ENCODE measurements at places on chromosomes 13 and 19.

- no peak for DNase-seq
These were observed 340.0 kb downstream of the DNAJC15 start for GRCh38 chr13:43363156-43363953.

- no peak for DNase-seq
These were observed 1.1 kb downstream of the RBM26 start for GRCh38 chr13:79404985-79405384.

DNA sequence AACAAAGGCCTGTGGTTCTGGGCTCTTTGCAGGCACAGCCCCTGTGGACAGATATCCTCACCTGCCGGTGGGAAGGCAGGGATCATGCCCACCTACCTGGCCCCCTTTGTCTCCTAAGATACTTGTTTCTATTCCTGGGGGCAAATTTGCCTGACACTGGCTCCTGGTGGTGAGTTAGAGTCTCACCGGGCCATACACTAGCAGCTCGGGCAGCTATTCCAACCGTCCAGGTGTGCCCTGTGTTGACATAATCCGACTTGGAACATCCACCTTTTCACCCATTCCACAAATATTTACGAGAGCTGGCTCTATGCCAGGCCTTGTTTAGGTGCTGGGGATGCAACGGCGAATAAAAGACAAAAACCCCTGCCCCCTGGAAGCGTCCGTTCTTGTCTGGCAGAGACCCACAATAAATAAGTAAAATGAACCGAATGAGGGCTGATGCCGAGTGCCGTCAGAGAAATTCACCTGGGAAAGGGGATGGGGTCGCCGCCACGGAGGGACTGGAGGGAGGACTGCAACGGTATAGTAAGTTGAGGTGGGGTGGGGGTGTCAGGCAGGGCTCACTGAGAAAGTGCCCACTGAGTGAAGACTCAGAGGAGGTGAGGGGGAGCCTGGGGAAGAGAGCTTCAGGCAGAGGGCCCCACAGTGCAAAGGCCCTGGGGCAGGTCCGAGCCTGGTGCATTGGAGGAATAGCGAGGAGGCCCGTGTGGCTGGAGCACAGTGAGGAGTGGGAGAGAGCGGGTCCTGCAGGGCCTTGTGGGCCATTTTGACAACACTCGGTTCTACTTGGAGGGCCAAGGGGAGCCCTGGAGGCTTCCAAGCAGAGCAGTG is 43.2 kb upstream of the RANBP3 start:
- DNase-seq: no peak

DNA sequence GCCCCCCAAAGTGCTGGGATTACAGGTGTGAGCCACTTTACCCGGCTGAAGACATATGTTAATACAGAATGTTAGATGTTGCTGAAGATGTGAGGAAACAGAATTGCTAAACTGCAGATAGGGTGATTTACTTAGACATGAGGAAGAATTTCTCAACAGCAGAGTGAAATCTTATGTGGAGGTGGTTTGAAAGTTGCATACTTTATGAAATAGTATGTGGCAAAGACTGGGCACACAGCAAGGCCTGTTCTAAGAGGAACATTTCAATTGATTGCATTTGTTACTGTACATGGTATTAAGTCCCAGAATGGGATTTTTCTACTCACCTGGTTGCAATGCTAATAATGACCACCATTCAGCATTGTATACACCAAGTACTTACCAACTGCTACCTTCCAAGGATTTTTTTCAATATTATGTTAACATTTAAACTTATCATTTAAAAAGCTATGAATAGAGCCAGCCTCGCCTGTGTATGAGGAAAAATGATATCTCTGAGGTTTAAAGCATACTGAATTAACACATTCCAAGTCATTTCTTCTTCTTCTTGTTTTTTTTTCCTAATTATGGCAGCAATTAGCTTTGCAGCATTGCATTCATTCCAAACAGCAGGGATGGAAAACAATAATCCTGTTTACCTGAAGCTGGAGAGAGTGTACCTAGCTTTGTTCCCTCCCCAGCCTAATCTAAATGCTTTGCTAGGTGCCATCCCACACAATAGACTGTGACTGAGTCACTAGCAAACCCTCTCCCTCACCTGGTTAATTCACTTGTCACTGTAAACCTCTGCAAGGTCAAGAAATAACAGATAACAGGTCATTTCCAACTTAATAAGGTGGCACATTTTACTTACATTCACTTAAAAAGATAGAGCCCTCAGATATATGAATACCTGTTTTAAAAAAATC is 19.4 kb upstream of the KLF5 start:
- DNase-seq: no peak

- DNase-seq: no peak
These were observed 3.0 kb downstream of the ATP1A3 start for GRCh38 chr19:41991025-41991424.

GRCh38 chr13:73933795-73934194 is 200.4 kb downstream of the KLF12 start:
- DNase-seq: no peak

- no peak for DNase-seq
These were observed 103.3 kb downstream of the DLEU7 start for GRCh38 chr13:50740052-50740741.

DNA sequence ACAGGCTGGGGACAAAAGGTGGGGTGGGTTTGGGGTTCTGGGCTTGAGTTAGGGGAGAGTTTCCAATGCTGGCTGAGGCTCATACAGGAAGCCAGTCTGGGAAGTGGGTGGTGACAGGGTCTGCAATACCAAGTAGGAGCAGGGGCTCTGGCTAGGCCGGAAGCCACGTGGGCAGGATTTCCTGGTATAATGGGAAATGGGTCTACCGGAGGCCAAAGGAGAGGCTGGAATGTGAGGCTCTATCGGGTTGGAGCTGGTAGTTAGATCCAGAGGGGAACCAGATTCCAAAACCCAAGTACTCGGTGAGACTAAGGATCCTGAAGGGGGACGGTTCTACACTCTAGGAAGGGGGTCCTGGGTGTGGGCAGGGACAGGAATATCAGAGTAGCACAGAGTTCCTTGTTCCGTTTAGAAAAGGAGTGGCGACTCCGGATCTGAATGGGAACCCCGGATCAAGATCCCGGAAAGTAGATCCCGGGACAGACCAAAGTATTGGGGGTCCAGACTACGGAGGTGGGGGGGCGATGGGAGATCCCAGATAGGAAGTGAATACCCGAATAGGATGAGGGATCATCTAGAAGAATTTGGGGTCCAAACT is 802 bp downstream of the CDC37 start:
- no peak for DNase-seq

DNA sequence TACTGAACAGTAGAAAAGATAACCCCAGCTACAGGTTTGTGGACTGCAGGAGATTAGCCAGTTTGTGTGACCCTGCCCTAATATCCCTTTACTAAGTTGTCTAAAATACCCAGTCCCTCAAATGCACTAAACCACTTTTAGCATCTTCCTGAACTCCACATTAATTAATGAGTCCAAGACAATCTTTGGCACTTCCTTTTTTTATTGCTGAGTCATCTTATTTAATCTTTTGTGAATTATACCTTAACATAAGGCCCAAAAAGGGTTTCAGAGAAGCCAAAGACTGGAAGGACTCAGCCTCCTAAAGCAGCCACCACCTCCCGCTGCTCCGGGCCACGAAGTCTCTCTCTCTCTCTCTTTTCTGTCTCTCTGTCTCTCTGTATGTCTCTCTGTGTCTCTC is 48.8 kb upstream of the PDCD5 start:
- DNase-seq: no peak
